ENCODE measurements at places on chromosomes 12 and 14.
A peak's percentile ranks its signal among the peaks of the same experiment; 100 is the strongest.

- DNase-seq, result no peak
These were observed 90.3 kb downstream of the ATP2B1 start for GRCh38 chr12:89618113-89618862.

- DNase-seq, result peak; percentile 2
These were observed 21.0 kb upstream of the PSMC1 start for GRCh38 chr14:90235179-90235976.

- no peak for DNase-seq
These were observed 4.4 kb downstream of the SUSD6 start for GRCh38 chr14:69615496-69616407.

GRCh38 chr12:127496255-127496654, 770.7 kb upstream of the TMEM132C start:
- DNase-seq, result no peak

- no peak for DNase-seq
These were observed 980.6 kb downstream of the SLC6A15 start for GRCh38 chr12:83932011-83932410.

GRCh38 chr14:65958664-65959562, 527.3 kb upstream of the CCDC196 start:
- no peak for DNase-seq

- no peak for DNase-seq
These were observed 241.3 kb downstream of the GRIN2B start for GRCh38 chr12:13740149-13740545.

Measured in stimulated activated CD4-positive, alpha-beta T cell treated with anti-CD3 and anti-CD28 coated beads, TNF-alpha, amount 100 ng/mL, for 1 hour (primary cell).